Bronchial epithelial cell (primary cell): ENCODE measurements at places on chromosomes 2 and 18. TPM values are rescaled to one million over a fixed set of nuclear protein-coding genes. Genes with fewer than 3 reads are reported as not detected.

GRCh38 chr2:15650616-15651366, 59.1 kb downstream of the DDX1 start:
- no peak for DNase-seq

GRCh38 chr2:45930396-45930792, 278.9 kb downstream of the PRKCE start:
- no peak for DNase-seq

GRCh38 chr2:6372317-6372901, 493.3 kb downstream of the CMPK2 start:
- peak; percentile 10 for DNase-seq

DNA sequence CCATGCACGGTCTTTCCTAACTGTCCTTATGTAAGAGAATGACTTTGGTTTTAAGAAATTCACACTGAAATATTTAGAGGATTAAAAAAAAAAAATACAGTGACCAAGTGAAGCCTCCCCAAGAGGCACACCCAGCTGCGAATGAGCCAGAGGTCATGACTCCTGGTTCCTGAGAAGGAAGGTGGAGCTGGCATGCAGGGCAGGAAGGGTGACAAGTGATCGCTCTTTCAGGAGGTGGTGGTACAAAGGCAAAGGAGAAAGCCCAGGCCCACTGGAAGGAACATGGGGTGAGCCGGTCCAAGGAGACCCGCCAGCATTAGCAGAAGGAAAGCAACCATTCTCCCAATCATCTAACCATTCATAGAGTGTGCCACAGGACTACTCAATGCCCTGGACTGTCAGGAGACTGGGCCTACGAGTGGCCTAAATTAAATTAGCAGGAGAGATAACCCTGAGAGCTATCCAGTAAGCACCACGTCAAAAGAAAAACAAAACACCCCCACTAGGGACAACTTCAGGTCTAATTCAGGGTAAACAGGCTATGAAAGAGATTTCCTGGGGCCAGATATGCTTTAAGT, 7.8 kb downstream of the INO80C start:
- DNase-seq = no peak

GRCh38 chr2:62672601-62673000, 32.9 kb upstream of the EHBP1 start:
- DNase-seq = no peak

- DNase-seq = no peak
Measured at GRCh38 chr2:156652691-156653090, 216.5 kb downstream of the GPD2 start.

GRCh38 chr18:76450452-76451395, 44.3 kb downstream of the ZNF516 start:
- DNase-seq = peak; percentile 63

The TEX44 gene
- not detected in 2 replicates for total RNA-seq
